Naive thymus-derived CD4-positive, alpha-beta T cell (primary cell): ENCODE measurements at places on chromosomes 3 and 15.

DNA sequence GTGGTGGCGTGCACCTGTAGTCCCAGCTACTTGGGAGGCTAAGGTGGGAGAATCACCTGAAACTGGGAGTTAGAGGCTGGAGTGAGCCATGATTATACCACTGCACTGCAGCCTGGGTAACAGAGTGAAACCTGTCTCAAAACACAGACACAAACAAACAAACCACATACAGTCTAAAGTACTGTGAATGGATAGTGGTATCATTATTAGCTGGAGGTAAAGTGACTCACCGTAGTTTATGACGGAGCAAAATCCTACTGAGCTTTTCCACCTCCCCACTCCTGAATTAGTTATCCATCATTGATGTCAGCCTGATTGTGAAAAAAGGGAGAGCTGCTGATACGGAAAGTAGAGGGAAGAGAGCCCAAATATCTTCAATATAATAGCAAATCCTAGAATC is 3.2 kb upstream of the CNOT10 start:
- H3K4me1 ChIP-seq, result peaks cover 20% of the 10 kb centered on the region
- DNase-seq, result no peak
- no peak overlapping the region for H3K27ac ChIP-seq
- no peak overlapping the region for H3K4me3 ChIP-seq
- H3K36me3 ChIP-seq, result no peaks in the 10 kb centered on the region

GRCh38 chr15:29457729-29458128 is 188.1 kb upstream of the NSMCE3 start:
- no peak overlapping the region for H3K27ac ChIP-seq
- H3K27me3 ChIP-seq, result no peaks in the 10 kb centered on the region
- no peaks in the 10 kb centered on the region for H3K36me3 ChIP-seq
- no peak for DNase-seq
- H3K4me1 ChIP-seq, result no peaks in the 10 kb centered on the region

DNA sequence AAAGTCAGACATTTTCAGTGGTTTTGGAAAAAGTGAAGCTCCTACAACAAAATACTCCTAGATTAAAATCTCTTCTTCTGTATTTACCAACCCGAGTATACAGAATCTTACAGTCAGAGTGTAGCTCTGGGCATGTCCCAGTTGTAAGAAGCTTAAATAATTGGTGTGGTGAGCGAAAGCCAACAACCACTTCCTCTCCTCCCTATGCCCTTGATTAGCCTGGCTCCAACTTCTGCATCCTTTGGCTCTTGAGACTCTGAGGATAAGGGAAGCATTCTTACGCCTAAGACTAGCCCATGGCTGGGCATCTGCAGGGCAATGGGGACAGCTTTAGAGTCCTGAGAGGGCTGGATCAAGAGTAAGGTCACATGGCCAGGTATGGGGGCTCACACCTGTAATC is 25.5 kb downstream of the RFT1 start:
- no peak overlapping the region for H3K27ac ChIP-seq
- H3K4me1 ChIP-seq, result peaks cover 27% of the 10 kb centered on the region
- no peak overlapping the region for H3K4me3 ChIP-seq
- DNase-seq, result no peak

GRCh38 chr15:25944386-25944785 is 81.3 kb upstream of the ATP10A start:
- no peak overlapping the region for H3K27ac ChIP-seq
- no peaks in the 10 kb centered on the region for H3K4me1 ChIP-seq
- H3K4me3 ChIP-seq, result no peak overlapping the region
- H3K36me3 ChIP-seq, result no peaks in the 10 kb centered on the region

GRCh38 chr3:106839576-106840280 is 537.5 kb upstream of the CCDC54 start:
- no peak overlapping the region for H3K27ac ChIP-seq
- H3K27me3 ChIP-seq, result no peaks in the 10 kb centered on the region
- no peak overlapping the region for H3K4me3 ChIP-seq
- H3K36me3 ChIP-seq, result no peaks in the 10 kb centered on the region
- no peaks in the 10 kb centered on the region for H3K4me1 ChIP-seq

- DNase-seq, result no peak
- no peak overlapping the region for H3K4me3 ChIP-seq
- no peak overlapping the region for H3K27ac ChIP-seq
- no peaks in the 10 kb centered on the region for H3K36me3 ChIP-seq
Observed at GRCh38 chr3:167480748-167481147, 6.9 kb upstream of the SERPINI2 start.

GRCh38 chr3:72329354-72329753 is 518.9 kb downstream of the SHQ1 start:
- no peaks in the 10 kb centered on the region for H3K36me3 ChIP-seq
- no peak overlapping the region for H3K27ac ChIP-seq
- no peak overlapping the region for H3K4me3 ChIP-seq
- no peaks in the 10 kb centered on the region for H3K4me1 ChIP-seq

GRCh38 chr15:41634072-41634626 is 26.1 kb upstream of the MGA start:
- H3K27me3 ChIP-seq, result no peaks in the 10 kb centered on the region
- H3K36me3 ChIP-seq, result no peaks in the 10 kb centered on the region
- H3K4me1 ChIP-seq, result no peaks in the 10 kb centered on the region
- no peak for DNase-seq

GRCh38 chr3:77618686-77619085 is 578.8 kb downstream of the ROBO2 start:
- no peaks in the 10 kb centered on the region for H3K36me3 ChIP-seq
- no peak for DNase-seq
- H3K27me3 ChIP-seq, result no peaks in the 10 kb centered on the region

DNA sequence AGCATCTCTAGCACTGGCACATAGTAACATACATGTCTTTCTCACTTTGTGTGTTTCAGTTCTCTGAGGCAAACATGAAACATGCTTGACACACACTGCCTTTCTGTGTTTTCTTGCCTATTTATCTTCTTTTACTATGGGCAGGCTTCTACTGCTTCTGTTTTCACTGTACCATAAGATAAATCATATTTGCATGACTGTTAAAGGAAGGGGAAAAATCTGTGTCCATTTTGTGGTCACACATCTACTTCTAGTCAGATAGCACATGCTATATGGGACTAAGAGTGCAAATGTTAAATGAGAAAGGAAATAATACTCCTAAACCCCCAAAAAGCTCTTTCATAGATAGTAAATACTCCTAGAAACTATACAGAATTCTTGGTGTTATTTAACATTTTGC is 386.4 kb downstream of the ZBTB20 start:
- no peak for DNase-seq
- H3K4me1 ChIP-seq, result no peaks in the 10 kb centered on the region
- H3K4me3 ChIP-seq, result no peak overlapping the region
- no peaks in the 10 kb centered on the region for H3K27me3 ChIP-seq
- H3K36me3 ChIP-seq, result no peaks in the 10 kb centered on the region

DNA sequence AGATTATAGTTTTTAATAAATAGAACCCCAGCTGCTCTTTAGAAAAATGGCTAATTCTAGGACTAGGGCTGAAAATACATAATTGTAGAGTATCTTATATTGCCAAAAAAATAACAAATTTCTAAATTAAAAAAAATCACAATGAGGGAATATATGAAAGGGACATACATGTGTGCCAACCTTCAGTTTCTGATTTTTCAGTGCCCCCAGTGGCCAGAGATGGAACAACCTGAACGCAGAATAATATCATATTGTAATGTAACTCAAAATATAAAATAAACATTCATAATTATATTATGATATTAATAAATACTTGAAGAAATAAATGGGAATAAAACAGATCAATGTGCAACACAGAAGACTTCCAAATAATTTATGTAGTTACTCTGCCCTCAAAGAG is 460.5 kb downstream of the ZNF385D start:
- H3K4me1 ChIP-seq, result no peaks in the 10 kb centered on the region
- H3K4me3 ChIP-seq, result no peak overlapping the region
- no peaks in the 10 kb centered on the region for H3K27me3 ChIP-seq

DNA sequence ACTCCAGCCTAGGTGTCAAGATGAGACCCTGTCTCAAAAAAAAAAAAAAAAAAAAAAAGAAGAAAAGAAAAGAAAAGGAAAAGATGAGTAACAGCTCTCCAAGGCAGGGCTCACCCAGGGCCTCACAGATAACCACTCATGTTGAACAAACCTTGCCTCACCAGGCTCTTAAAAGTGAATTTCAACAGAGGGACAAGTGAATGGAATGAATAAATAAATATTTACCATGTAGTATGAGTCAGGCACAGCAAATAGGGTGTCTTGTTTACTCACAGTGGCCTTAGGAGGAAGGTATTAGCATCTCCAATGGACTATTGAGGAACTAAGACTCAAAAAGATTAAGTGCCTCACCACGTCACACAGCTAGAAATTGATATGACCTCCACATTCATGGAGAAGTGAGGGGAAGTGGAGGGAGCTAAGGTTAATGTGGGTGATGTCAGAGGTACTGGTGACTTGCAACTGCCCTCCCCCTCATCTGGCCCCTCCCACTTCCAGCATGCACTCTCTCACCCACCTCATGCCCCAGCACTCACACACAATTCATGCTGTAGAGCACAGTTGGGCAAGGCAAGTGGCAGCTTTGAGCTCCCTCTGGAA is 255.5 kb downstream of the UACA start:
- DNase-seq, result no peak
- H3K4me1 ChIP-seq, result peaks cover 26% of the 10 kb centered on the region
- H3K27ac ChIP-seq, result no peak overlapping the region

DNA sequence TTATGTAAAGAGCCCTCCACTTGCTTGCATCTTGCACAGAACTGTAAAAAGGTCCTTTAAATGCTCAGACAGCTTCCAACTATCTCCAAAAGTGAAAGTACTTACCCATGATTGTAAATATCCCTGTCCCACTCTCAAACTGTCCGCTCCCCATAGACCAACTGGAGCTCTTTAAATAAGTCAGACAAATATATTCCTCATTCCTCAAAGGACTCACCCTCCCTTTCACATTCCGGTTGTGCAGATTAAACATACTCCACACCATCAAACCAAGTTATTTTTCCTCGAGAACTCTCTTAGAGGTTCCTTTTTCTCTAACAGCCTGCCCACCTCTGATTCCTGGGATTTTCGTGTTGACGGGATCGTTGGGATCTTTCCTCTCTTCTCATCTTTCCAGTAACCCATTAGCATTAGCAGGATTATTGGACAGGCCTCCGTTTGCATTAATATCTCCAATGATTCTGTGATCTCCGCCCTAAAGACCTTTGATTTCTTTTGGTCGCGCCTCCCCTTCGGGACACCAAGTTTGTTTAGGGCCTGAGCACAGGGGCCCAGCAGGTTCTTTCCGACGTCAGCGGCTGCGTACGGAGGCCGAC is 763 bp downstream of the GOLGB1 start:
- no peaks in the 10 kb centered on the region for H3K36me3 ChIP-seq
- DNase-seq, result peak; percentile 27
- peaks cover 11% of the 10 kb centered on the region for H3K4me1 ChIP-seq
- peak overlapping the region; percentile 96 for H3K27ac ChIP-seq
- peak overlapping the region; percentile 78 for H3K4me3 ChIP-seq
